ENCODE measurements at places on chromosomes 7 and 10.

GRCh38 chr7:40972426-40972825, 730.5 kb downstream of the INHBA start:
- no peak for DNase-seq

DNA sequence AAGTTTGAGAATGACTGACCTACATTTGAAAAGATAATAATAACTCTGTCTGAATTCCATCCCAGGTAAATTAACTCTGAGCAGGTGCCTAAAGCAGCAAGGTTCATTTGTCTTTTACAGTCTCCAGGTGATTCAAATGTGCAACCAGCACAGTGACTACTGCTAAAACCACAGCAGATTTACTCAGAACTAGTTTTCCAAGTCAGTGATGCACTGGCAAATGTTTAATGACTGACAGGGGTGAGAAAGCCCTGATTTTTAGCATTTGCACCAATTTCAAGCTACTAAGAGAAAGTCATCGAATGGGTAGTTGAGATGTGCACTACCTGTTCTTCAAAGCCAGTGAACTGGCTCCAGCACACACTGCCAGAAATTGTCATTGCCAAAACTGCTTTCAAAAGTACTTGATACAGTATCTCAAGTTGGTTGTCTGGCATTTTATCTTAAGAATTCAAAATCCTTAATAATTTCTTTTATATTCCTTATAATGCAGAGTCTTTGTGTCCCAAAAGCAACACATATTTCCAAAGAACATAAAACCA, 60.3 kb downstream of the ATOH7 start:
- no peak for DNase-seq

GRCh38 chr7:83466956-83467355, 182.0 kb downstream of the SEMA3E start:
- no peak for DNase-seq

- DNase-seq = no peak
Measured at GRCh38 chr10:17209881-17210280, 8.4 kb upstream of the TRDMT1 start.

DNA sequence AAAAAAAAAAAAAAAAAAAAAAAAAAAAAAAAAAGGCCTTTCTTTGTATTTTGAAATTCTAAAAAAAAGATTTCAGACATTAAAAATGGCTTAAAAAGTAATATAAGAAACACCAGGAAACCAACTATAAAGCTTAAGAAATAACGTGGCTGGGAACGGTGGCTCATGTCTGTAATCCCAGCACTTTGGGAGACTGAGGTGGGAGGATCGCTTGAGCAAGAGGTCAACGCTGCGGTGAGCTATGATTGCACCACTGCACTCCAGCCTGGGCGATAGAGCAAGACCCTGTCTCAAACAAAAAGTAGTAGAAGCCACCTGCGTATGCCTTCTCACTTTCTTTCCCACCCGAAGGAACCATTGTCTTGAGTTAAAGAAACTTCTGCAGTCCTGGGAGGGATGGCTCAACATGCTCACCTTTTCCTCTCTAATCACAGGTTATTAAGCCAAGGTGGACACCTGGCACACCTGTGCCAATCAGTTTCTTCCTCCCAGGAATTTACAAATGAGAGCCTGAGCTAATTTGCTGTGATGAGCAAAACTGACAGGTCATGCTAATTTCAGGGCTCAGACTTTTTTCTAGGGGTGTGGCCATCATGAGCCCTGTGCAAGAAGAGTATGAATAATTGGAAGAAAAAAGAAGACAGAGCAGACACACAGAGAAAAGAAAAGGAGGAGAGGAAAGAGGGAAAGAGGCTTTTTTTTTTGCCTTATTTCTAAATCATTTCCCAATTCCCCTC, 72.0 kb upstream of the PARD3 start:
- DNase-seq = no peak

DNA sequence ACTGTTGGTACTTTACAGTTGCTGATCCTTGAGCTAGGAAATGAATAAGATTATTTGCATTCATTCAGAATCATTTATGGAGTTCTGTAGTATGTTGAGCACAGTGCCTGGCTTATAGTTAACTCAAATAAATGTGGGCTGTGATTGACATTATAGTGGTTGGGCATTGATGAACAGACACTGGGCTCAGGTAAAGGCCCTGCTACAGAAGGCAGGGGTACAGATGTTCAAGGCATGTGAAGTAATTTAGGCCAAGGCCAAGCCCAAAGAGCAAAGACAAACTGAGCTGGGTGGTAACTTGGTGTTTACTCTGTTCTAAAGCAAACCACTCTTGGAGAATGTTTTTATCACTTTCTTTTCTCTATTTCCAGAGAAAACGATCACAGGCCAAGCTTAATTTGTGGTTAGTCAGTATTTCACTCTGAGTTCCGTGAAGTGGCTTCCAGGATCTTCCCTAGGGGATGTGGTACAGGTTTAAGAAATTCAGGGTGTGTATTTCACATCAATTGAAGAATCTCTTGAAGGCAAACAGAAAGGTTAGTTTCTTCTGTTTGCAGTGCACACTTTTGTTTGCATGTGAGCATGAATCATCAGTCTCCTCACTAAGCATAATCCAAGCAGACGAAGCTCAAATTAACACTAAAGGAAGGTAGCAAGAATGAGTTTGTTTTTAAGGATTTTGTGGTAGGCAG, 113.9 kb upstream of the PRR15 start:
- DNase-seq = peak; percentile 36

DNA sequence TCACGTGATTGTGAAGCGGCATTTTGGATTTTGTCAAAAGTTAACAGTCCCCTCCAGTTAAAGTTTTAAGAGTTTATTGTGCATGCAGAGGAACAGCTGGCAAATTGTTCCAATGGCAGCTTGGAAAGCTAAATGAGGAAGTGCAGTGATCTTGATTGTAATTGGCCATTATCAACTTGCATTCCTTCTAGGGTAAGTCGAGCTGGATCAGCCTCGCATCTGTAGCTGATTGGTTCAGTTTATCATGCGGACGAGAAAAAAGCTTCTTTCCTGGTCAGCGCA, 566 bp downstream of the ZNF789 start:
- peak; percentile 30 for DNase-seq

DNA sequence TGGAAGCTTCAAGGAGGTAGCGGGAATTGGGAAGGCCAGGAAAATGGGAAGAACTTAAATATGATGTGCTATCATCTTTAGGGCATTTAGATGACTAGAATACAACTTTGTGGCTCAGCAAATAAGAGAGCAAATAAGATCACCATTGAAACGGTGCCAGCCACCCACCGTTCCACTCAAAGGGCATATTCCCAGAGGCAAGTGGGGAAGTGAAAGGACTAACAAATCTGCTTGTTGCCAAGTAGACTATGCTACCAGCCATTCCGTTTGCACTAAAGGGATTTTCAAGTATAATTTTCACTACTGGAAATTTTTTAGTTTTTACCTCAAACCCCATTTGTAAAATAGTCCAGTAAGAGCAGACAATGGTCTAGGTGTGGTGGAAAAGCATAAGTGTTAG, 4.0 kb upstream of the PPP1R3C start:
- peak; percentile 39 for DNase-seq

GRCh38 chr7:86257894-86258293, 385.8 kb upstream of the GRM3 start:
- no peak for DNase-seq

DNA sequence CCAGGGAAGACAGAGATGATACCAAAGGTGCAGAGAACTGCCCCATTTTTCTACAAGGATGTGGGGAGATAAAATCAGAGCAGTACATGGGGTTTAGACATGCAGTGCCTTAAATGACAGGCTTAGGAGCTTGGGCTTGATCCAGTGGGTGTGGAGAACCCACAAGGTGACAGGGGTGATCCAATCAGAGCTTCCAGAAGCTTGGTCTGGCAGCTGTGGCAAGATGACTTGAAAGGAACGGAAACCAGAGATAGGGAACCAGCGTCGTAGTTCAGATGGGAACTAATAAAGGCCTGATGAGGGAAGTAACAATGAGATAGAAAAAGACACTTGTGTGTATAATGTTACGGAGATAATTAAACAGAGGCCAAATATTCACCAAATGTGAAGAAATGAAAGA, 80.7 kb downstream of the SLC37A3 start:
- DNase-seq = no peak

DNA sequence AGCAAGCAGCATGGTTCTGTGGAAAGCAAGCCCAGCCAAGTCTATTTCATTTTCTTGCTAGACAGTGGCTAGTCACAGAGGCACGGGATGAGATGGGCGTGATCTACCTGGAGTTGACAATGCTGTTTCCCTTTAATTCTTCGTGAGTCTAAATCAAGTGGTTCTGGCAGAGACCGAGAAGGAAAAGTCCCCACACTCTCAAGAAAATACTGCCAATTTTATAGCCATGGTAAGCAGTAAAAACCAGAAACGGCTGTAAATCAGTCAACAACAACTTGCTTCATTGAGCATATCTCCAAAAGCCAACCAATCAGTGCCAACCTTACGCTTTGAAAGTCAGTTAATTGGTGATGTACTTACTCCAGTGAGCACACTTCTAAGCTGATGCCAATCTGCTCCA, 223.4 kb downstream of the SEC23IP start:
- peak; percentile 84 for DNase-seq

DNA sequence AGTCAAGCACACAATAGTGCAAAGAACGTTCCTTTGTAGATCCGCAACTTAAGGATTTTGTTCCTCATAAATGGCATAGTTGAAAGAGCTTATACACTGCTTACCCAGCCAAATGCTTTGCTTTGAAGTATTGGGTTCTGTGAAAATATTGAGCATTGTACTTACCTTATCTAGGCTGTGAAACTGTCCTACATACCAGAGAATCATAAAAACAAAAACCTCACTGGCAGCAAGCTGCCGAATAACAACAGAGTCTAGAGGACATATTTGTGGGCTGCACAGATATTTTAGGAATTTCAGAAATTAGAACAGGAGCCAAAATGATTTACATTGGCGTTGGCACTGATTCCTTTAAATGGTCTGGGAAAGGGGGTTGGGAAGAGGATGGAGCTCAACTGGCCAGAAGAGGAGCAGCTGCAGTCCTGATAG, 174.8 kb downstream of the RTKN2 start:
- DNase-seq = no peak
